Activated CD8-positive, alpha-beta memory T cell treated with anti-CD3 and anti-CD28 coated beads, Interleukin-2, amount 10 ng/mL, durations not matched to agents 7 days and 5 days (primary cell): ENCODE measurements at places on chromosomes 16 and 17.

- DNase-seq = no peak
Observed at GRCh38 chr16:55367301-55367811, 43.4 kb downstream of the IRX6 start.

GRCh38 chr16:88993166-88993761 lies 16.3 kb upstream of the CBFA2T3 start:
- DNase-seq = no peak

DNA sequence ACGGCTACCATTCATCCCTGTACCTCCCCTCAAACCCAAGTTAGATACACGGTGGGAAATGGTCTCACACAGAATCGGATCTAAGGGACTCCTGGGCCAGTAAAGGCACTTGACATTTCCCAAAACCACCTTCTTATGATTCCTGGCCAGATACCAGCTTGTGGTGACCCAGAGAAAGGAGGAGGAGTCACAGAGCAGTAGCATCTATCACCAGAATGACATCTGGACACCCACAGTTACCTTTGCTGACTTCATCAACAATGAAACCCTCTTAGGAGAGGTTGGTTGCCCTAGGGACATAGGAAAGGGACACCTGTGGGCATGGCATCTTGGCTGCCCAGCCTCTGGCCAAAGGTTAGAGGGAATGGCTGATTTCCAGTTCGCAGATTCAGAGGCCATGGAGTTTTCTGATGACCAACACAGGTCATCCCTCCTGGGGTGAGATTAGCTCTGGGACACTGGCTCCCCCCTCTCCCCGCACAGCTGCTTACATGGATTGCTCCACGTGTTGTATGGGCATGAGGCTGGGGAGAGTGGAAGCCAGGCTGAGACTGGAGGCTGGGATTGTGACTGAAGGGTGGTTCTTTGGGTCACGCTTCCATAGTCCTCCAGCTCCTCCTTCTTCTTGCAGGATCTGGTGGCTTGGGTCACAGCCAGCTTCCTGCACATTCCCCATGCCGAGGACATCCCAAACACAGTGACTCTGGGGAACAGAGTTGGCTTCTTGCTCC lies 1.4 kb upstream of the AOC3 start:
- no peak for DNase-seq

DNA sequence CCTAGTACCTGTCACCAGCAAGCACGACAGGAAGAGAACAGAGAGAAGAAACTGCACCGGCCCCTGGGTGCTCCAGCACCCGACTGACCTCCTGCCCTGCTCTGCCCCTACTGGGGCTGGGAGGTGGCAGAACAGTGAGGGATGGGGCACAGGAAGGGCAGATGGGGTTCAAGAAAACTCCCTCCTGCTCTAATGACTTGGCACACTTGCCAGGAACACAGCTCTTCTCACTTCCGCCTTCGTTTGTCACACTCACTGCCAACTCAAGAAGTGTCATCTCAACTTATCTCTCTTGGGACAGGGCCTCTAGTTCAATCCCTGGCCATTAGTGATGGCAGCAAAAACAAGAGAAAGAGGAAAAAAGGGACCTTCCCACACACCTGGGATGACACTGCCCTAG lies 42.7 kb upstream of the ICAM2 start:
- no peak for DNase-seq

DNA sequence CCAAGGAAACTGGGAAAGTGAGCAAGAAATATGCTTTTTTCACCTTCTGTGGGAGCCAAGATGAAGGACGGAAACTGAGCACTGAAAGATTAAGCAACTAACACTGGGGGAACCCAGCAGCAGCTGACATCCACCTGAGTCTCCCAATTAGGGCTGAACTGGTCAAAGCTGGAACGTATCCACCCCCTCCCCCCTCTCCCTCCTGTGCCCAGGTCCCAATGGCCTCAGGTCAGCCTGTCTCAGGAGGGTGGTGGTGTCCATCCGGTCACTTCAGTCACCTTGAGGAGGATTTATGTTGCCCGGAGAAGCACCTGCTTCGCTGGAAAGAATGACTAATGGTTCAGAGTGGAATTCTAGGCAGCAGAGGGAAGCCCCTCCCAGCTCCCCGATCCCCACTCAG lies 10.0 kb downstream of the PEMT start:
- no peak for DNase-seq

DNA sequence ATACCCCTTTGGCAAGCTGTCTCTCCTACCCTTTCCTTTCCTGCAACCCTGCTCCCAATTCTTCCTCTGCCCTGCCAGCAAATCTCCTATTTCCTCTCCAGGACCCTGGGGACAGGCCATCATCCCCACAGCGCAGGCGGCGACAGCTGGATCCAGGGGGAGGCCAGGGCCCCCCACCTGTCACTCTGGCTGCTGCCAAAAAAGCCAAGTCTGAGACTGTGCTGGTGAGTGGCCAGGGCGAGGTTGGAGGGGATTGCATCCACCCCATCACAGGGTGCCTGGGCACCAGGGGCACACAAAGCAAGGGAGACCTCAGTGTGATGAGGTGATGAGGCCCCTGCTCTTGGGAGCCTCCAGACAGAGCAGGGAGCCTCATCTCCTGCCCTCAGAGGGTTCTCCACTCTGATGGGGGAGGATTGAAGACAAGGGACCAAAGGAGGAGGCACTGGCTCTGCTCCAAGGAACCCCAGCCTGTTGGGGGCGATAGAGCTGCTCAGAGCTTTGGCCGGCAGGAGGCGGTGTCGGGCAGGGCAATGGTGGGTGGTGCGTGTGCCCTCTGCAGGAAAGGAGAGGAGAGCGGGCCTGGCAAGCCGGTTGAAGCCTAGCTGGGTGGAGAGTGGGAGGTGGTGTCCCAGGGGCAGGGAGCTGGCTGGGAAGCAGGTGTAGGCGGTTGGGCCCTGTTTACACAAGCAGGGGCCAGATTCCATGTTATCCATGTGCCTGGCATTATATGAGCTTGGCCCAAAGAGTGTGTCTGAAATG lies 15.6 kb upstream of the PDK2 start:
- DNase-seq = no peak

GRCh38 chr16:50742576-50743200 lies 802 bp downstream of the CYLD start:
- DNase-seq = peak; percentile 70

DNA sequence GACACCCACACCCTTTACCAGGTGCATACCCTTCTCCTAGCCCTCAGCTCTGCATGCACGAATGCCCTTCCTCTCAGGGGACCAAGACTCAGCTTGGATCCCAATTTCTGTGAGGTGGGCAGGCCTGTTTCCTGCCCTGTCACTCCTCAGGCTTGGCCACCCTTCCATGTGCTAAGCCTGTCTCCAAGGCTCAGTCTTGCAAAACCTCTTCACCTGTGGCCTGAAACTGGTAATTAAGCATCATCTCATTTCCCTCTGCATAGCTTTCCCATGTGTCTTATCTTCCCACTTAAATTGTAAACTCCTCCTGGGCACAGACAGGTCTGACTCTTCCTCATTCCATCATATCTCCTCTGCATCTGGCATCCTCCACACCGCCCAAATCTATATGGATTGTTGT lies 31.0 kb upstream of the SMPD3 start:
- DNase-seq = no peak

GRCh38 chr17:79306424-79307318 lies 232.0 kb downstream of the ENGASE start:
- DNase-seq = no peak

- no peak for DNase-seq
Observed at GRCh38 chr17:74805591-74805991, 29.4 kb upstream of the NAT9 start.

- no peak for DNase-seq
Observed at GRCh38 chr17:2779545-2779944, 16.7 kb upstream of the RAP1GAP2 start.

GRCh38 chr16:84495506-84495905 lies 9.0 kb downstream of the MEAK7 start:
- DNase-seq = peak; percentile 19

DNA sequence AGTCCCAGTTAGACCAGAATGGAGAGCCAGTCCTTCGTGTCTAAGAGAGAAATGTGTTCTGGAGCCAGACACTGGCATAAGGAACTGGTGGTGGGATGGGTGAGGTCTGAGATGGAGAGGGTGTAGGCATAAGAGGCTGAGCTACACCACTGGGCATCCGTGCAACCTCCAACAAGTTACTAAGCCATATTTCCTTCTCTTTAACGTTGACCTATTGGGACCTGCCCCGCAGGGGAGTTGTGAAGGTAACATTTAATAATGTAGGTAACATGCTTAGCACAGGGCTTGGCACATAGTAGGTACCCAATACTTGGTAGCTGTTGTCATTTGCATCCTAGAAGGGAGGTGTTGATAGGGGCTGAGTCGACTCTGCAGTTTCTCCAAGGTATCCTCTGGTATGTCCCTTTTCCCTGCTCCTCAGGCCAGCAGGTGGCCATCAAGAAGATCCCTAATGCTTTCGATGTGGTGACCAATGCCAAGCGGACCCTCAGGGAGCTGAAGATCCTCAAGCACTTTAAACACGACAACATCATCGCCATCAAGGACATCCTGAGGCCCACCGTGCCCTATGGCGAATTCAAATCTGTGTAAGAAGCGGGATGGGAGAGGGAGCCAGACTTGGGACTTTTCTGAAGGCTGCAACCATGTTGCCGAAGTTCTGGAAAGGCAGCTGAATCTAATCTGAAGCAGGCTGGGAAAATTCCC lies 1.2 kb downstream of the MAPK7 start:
- no peak for DNase-seq

DNA sequence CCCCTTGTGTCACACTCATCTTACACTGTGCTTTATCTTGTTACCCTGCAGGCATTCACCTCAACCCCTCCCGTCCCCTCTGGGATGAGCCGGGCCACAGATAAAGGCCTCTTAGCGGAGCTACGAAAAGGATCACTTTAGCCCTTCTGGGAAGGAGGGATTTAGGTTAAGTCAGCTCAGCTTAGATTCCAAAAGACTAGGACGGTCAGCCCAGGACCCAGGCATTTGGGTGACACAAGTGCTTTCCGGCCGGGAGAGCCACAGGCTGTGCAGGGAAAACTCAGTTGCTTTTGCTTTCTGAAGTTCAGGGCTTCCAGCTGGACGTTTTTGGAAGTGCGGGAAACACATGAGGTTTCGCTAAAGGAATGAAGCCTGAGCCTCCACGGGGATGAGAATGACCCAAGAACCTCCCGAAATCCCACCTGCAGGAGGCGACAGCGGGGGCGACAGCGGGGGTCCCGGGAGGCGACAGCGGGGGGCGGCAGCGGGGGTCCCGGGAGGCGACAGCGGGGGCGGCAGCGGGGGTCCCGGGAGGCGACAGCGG lies 11.6 kb upstream of the METRNL start:
- DNase-seq = no peak

DNA sequence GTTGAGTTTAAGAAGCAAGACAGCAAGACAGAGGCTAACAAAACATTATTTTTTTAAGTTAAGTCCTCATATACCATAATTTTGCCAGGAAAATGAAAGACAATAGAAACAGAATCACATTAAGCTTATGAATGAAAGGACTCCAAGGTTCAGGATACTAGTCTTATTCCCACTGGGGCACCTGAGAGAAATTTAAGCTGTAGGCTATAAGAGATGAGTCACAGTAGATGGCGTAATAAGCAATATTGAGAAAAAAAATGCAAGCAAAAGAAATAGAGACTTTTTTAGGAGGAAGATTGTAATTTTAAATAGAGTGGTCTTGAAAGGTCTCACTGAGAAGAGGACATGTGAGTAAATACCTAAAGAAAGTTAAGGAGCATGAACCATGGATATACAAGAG lies 57.1 kb upstream of the KIF2B start:
- DNase-seq = no peak

GRCh38 chr17:40540448-40540847 lies 24.8 kb downstream of the CCR7 start:
- peak; percentile 73 for DNase-seq

DNA sequence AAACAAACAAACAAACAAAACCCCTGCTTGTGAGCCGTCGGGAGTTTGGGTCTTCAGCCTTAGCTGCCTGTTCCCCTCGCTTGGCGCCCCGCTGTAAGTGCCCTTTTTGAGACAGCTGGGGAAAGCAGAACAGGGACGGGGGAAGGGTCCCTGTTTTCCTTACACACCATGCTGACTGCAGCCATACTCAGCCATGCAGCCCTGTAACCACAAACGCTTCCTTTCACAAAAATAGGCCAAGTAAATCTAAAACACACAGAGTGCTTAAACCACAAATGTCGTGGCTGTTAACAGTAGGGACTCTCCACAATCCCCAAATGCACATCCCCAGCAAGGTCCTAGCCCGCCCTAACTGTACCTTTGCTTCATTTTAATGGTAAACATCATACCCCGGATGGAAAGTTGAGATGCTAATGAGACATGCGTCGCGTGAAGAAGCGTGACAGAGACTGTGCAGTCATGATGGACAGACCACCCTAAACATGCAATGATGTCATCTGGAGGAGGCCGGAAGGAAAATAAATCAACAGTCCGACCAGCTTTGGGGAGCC lies 129.9 kb downstream of the MGAT5B start:
- peak; percentile 88 for DNase-seq

DNA sequence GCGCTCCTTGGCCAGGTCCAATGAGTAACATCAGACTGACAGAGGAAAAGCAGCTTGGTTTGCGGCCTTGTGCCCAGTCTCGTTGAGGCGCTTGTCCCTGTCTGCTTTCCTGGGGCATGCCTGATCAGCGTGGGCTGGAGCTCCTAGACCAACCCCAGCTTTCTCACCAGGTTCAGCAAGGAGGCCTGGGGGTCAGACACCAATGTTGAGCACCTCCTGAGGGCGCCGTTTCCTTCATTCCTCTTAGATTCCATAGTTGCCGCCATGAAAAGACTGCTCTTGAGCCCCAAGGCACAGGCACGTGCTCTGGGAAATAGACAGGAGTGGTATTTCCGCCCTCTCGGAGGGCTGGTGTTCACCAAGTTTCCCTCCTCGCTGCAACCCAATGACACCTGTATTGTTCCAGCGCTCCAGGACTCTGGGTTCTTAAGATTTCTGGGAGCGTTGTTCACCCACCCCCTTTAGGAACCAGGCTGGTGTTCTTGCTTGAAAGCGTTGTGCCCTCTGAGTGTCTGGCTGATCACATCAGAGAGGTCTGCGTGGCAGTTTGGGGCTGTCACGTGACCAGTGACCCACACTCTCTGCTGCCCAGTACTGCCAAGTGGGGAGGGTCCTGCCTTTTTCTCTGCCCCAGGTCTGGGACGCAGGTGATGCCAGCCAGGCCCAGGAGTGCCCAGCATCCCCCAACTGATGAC lies 18.0 kb downstream of the KCTD2 start:
- no peak for DNase-seq

DNA sequence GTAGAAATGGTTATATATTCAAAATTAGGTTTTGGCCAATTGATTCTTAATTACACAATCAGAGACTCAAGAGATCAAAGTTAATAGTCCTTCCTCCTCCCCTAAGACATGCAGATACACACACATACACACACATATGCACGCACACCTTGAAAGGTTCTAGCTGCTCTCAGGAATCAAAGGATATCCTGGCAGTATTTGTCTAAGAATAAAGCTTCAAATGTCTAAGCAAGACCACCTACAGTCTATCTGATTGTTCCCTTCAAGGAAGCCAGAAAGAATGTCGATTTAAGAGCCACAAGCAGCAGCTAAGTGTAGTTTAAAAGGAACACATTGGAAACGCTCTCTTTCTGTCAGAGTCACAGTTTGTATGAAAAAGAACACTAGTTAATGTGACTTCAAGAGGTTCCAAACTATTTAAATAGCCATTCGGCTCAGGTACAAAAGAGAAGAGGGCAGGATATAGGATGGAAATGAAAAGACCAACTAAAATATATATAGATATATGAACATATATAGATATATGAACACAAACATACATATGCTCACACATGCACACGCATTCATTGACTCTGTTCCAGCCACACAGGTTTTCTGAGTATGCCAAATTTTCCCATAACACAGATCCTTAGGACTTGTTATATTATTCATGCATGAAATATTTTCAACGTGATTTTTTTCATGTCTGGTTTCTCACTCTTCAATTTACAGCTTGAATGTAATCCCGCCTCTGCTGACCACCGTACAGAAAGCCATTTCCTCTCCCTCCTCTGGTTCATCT lies 79.0 kb downstream of the CDH8 start:
- no peak for DNase-seq
